ENCODE measurements at places on chromosomes 3 and 15. TPM values are rescaled to one million over a fixed set of nuclear protein-coding genes. Genes with fewer than 3 reads are reported as not detected.
A peak's percentile ranks its signal among the peaks of the same experiment; 100 is the strongest.

GRCh38 chr15:60324706-60325438 is 72.9 kb downstream of the ANXA2 start:
- DNase-seq, result no peak

DNA sequence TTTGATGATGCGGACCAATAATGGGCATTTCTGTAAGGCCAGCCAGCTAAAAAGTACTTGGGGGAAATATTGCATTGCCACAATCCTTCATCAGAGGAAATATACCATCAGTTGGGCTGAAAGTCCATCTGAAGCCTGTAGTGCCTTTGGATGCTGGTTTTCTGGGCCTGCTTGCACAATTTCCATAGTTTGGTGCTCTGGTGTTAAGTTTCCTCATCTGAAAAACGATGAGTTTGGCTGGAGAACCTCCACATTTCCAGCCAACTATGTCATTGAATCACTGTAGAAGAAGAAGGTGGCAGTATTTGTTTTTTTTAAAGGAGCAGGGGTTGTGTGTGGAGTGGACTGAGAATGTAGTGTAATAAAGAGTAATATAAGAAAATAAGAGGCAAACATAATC is 10.1 kb downstream of the CCNB2 start:
- DNase-seq, result no peak

GRCh38 chr3:14492948-14493881 is 46.9 kb downstream of the GRIP2 start:
- no peak for DNase-seq

DNA sequence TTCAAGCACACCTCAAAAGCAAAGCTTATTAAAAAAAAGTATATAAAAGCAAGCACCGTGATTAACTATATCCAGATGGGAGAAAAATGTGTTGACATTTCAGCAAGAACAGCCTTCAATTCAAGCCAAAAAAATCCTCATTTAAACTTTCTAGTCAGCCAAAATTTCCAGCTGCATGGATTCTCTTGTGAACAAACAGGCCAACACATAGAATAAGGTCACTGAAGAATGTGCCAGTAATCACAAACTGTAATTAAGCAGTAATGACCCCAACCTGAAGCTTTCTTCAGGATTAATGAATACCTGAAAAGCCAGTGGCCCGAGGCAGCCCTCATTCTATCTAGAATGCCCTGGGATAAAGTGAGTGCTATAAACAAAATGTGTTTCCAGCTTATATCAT is 130.7 kb upstream of the KCNMB2 start:
- peak; percentile 69 for DNase-seq

DNA sequence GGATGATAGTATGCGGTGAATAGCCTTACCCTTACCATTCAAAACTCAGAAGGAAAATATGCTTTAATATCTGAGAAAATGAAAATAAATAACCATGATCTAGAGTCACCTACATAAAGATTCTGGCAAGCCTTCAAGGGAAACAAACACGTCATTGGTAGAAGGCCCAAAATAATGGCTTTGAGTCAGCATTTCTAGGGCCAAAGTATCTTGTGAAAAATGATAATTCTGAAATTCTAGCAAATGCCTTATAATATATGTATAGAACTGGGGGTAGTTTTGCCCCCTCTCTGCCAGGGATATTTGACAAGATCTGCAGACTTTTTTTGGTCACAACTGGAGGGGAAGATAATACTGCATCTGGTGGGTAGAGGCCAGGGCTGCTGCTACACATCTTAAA is 15.4 kb downstream of the PLSCR1 start:
- peak; percentile 63 for DNase-seq

GRCh38 chr3:183844606-183845005 is 19.2 kb upstream of the MAP6D1 start:
- peak; percentile 83 for DNase-seq

DNA sequence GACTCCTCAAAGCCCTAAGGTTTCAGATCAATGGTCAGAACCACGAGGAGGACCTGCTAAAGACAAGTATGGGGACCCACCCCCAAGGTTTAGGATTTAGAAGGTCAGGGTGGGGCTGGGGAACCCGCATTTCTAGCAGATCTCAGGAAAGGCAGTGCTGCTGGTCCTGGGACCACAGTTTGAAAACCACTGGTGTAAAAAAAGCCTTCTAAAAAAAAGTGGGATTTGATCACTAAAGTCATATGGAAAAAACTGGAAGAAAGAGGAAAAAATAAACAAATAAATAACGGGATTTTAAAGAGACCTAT is 832 bp downstream of the SLC41A3 start:
- DNase-seq, result no peak

- no peak for DNase-seq
Measured at GRCh38 chr3:68986496-68987208, 26.8 kb downstream of the EOGT start.

- no peak for DNase-seq
Measured at GRCh38 chr15:86620641-86621349, 541.1 kb downstream of the AGBL1 start.

DNA sequence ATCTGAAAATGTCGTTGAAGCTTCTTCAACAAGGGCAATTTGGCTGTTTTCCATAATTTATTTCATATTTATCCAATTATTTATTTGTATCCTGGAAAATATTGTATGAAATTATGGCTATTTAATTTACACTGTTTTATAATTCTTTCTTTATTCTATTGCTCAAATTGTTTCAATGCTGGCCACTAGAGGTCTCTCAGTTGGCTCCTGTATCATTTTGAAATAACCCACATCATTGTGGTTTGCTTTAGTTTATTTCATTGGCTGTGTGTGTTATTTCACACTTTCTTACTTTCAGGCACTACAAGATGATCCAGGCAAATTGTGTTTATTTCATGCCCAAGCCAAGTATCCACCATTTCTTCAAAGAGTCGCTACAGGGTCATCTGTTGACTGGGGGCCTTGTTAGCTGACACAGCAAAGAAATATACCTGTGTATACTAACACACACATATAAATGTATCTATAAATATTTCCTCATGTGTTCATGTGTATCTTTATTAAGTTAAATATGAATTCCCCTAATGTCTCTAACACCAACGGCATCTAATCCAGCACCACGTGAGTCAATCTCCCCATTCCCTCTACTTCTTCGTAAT is 86.2 kb downstream of the NPAP1 start:
- DNase-seq, result peak; percentile 3

- no peak for DNase-seq
Measured at GRCh38 chr3:86519819-86520218, 471.1 kb downstream of the VGLL3 start.

DNA sequence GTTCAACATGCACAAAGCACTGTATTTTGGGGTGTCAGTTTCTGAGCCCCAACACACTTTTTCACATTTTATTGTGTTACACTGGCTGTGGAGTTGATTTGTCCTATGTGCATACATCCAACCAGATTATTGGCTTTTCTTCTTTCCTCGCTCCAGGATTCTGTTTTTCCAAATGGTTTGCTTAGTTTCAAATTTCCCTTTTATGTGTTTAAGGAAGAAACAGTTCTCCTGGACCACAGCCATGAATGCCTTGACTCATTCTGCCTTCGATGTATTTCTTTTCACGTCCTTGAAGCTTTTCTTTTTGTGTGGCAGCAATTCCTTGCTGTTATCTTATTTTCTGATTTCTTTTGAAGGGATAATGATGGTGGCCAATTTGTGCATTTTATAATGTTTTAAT is 53.8 kb downstream of the CACNA2D3 start:
- DNase-seq, result no peak

DNA sequence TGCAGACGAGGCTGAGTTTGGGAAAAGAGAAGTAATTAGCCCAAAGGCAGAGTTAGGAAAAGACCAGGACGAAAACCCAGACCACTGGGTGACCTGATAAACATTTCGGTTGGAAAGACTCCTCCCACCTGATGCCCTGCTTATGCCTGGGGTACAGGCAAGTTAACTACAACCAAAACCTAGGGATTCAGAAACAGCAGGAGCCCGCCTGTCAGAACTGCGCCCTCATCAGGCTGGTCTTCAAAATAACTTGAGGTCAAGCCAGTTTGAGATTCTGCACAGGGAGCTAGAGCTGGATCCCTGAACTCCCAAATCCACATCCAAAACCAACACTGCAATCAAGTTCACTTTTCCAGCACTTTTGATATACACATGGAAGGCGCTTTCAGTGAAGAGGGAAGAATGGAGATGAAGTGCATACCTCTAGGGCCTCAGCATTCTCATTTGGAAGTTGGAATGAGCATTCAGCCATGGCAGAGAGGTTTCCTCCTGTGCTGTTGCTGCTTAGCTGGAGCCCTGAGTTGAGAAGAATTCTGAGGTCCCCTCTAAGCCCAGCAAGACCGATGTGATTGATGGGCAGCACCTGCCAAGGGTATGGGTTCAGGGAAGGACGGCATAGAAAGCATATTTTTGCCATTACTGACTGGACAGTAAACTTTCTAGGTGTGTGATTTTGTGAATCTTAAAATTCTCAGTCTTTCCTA is 11.6 kb downstream of the TSEN2 start:
- no peak for DNase-seq

- no peak for DNase-seq
Measured at GRCh38 chr15:96535148-96535547, 204.6 kb downstream of the NR2F2 start.

- DNase-seq, result no peak
Measured at GRCh38 chr15:74464216-74464615, 3.3 kb upstream of the UBL7 start.

DNA sequence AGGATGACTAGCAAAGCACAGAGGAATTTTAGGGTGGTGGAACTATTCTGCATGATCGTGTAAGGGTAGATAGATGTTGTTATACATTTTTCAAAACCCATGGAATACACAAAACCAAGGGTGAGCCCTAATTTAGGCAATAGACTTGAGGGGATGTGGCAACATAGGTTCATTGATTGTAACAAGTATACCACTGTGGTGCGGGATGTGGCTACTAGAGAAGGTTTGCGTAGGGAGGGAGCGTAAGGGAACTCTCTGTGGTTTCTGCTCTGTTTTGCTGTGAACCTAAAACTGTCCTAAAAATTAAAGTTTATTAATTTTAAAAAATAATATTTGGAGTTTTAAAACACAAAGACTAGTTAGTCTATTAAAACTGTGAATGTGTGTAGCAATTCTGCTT is 202.8 kb downstream of the PLCL2 start:
- DNase-seq, result no peak

GRCh38 chr15:40594429-40594836 is 384 bp downstream of the KNL1 start:
- peak; percentile 54 for DNase-seq

DNA sequence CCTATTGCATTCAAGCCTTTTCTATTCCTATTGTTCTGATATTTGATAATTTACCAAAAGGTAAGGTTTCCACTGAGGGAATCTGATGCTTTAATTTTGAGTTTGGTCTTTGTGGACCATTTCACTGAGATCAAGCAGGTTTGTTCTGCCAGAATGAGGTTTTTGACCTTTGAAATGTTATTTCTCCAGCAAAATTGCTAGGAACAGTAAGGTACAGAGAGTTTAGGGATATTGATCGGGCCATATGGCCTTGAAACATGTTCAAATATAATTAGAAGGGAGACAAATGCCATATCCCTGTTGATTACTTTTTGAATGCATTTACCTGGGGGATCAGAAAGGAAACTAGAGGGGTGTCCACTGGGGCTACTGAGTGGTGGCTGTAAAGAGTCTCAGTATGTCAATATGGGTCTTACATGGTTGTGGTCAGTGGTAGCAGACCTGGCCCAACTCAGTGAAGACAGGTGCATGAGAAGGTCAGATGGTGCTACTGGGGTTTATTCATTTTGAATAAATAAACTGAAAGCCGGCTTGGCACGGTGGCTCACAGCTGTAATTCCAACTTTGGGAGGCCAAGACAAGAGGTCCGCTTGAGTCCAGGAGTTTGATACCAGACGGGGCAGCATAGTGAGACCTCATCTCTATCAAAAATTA is 100.2 kb downstream of the SV2B start:
- DNase-seq, result no peak

Gene TP63
- total RNA-seq, result under 0.01 TPM

Gene GREM1
- 527 TPM for total RNA-seq

Gene UROC1
- total RNA-seq, result under 0.01 TPM

Gene VPS33B
- 6.0 TPM for total RNA-seq

Gene GPR176
- total RNA-seq, result 120 TPM

Gene MED12L
- 0.32 TPM for total RNA-seq
